ENCODE measurements at places on chromosomes 2 and 18.
A peak's percentile ranks its signal among the peaks of the same experiment; 100 is the strongest.

GRCh38 chr2:60490848-60491247 is 62.6 kb downstream of the BCL11A start:
- no peaks in the 10 kb centered on the region for H3K36me3 ChIP-seq
- H3K27ac ChIP-seq, result no peak overlapping the region
- no peak overlapping the region for H3K4me3 ChIP-seq
- peaks cover 8% of the 10 kb centered on the region for H3K27me3 ChIP-seq

- DNase-seq, result no peak
- H3K27ac ChIP-seq, result no peak overlapping the region
These were observed 23.7 kb downstream of the METTL8 start for GRCh38 chr2:171410101-171410500.

DNA sequence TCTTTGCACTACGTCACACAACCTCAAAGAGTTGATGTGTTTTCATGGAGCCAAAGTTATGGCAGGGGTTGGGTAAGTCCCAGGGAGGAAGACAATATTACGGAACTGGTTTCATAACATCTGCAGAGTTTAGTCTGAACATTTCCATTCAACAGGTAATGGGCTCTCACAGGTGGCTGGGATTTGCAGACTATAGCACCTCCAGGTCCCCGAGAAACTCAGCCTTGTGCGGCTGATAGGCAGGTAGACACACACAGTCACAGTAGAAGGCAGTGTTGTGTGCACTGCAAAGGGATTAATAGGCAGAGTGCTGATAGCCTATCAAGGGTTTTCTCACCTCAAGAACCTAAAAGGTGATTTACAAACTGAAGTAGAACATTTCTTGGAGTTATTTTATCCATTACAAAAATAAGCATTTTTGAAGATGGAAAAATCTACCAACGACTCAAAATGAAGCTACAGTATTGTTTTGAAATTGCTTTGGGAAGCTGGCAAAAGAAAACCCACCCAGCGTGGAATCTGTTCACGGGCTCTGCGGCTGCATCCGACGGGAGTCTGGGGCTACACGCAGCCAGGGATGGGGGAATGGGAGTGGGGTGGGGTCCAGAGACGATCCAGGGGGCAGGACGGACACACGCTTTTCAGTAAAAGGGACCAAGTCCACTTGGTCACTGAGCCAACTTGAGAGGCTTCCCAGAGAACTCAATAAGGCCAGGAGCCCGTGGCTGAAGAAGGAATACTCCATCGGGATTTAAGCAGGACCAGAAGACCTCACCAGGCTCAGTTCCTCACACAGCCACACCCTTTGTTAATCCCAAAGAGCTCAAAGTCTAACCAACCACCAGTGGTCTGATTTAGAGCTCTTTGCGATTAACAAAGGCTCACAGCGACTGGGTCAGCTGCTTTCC is 82.9 kb downstream of the CHRNA1 start:
- peak overlapping the region; percentile 78 for H3K27ac ChIP-seq
- H3K4me3 ChIP-seq, result peak overlapping the region; percentile 73
- no peak for DNase-seq
- H3K4me1 ChIP-seq, result peaks cover 48% of the 10 kb centered on the region
- H3K36me3 ChIP-seq, result peaks cover 4% of the 10 kb centered on the region
- no peaks in the 10 kb centered on the region for H3K27me3 ChIP-seq

DNA sequence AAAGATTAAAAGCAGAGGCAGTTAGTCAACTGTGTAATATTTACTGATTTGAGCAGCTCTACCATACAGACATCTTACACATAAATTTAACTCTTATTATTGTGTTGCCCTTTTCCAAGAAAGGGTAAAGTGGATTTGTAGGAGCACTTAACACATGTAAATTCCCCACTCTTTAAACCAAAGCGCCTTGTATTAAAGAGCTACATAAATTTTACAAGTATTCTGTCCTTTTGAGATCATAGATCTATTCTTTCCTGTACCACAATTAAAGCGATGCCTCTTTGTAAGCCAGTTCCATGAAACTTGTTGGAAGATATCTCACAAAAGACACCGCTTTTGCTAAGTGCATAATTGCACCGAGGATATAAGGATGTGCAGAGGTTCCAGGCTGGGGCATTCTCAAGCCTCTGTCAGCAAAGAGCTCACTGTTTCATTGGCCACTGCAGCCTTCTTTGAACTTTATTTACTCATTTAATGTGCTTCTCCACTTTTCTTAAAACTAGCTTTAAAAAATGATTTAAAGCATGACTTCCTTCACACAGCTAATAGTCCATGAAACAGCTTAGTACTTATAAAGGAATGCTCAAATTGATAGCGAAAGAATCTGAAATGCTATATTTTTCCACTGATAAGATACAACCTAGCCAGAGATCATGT is 520.0 kb upstream of the TCF4 start:
- peaks cover 6% of the 10 kb centered on the region for H3K4me1 ChIP-seq
- no peak overlapping the region for H3K27ac ChIP-seq
- no peaks in the 10 kb centered on the region for H3K36me3 ChIP-seq
- no peak overlapping the region for H3K4me3 ChIP-seq

GRCh38 chr2:109193807-109194619 is 65.0 kb downstream of the SH3RF3 start:
- H3K4me3 ChIP-seq, result no peak overlapping the region
- no peaks in the 10 kb centered on the region for H3K4me1 ChIP-seq
- H3K27ac ChIP-seq, result no peak overlapping the region
- no peak for DNase-seq
- H3K36me3 ChIP-seq, result no peaks in the 10 kb centered on the region

- peaks cover 11% of the 10 kb centered on the region for H3K27me3 ChIP-seq
- no peak overlapping the region for H3K4me3 ChIP-seq
- no peaks in the 10 kb centered on the region for H3K36me3 ChIP-seq
- H3K4me1 ChIP-seq, result no peaks in the 10 kb centered on the region
- H3K27ac ChIP-seq, result no peak overlapping the region
These were observed 141.2 kb upstream of the TWIST2 start for GRCh38 chr2:238706673-238707072.

DNA sequence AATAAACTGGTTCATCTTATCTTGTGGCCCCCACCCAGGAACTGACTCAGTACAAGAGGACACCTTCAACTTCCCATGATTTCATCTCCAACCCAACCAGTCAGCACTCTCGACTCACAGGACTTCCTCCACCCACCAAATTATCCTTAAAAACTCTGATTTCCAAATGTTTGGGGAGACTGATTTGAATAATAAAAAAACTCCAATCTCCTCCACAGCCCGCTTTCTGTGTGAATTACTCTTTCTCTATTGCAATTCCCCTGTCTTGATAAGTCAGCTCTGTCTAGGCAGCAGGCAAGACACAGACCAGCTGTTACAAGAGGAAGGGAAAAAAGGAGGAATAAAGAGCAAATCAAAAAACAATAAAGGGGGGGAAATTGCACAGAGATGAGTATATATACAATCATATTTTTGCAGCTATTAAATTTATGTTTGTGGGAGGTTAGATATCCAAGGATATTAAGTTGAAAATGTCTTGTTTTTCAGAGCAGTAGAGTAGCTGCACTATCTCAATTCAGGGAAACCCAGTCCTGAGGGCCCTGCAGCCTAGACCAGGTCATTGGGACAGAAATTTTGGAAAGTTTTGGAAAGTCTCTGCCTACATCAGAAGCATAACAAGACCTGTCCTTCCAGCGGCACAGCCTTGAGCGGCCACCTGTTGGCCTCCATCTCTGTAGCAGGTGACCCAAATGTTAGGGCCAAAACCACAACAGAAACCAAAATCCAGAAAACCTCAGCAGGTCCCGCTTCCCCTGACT is 32.8 kb upstream of the SIGLEC15 start:
- H3K4me3 ChIP-seq, result no peak overlapping the region
- DNase-seq, result no peak
- no peaks in the 10 kb centered on the region for H3K36me3 ChIP-seq
- peaks cover under 1% of the 10 kb centered on the region for H3K27me3 ChIP-seq
- H3K4me1 ChIP-seq, result peaks cover 10% of the 10 kb centered on the region

- H3K4me3 ChIP-seq, result no peak overlapping the region
- H3K36me3 ChIP-seq, result no peaks in the 10 kb centered on the region
- H3K27ac ChIP-seq, result no peak overlapping the region
- no peaks in the 10 kb centered on the region for H3K27me3 ChIP-seq
- no peaks in the 10 kb centered on the region for H3K4me1 ChIP-seq
These were observed 438.2 kb downstream of the EPHA4 start for GRCh38 chr2:221133941-221134340.

DNA sequence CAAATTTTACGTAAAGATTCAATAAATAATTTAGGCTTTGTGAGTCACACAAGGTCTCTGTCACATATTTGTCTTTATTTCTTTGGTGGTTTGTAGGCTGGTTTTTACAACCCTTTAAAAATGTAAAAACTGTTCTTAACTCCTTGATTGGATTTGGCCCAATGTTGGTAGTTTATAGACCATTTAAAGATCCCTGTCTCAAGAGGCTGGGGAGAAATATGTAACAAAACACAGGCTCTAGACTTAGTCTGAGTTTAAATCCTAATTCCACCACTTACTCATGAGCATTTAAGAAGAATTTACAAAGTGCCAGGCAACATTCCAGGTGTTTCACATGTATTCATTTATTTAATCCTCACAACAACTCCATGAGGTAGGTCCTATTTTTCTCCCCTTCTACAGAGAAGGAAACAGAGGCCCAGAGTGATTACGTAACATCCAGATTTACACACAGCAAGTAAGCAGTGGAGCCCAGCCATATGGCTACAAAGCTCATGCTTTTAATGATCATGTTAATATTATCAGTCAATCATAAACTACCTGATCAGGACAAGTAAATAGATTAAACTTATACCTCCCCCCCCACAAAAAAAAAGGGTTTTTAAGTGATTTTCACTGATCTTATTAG is 416.6 kb upstream of the ACVR2A start:
- no peak overlapping the region for H3K4me3 ChIP-seq
- no peak overlapping the region for H3K27ac ChIP-seq
- no peaks in the 10 kb centered on the region for H3K36me3 ChIP-seq
- H3K27me3 ChIP-seq, result no peaks in the 10 kb centered on the region

DNA sequence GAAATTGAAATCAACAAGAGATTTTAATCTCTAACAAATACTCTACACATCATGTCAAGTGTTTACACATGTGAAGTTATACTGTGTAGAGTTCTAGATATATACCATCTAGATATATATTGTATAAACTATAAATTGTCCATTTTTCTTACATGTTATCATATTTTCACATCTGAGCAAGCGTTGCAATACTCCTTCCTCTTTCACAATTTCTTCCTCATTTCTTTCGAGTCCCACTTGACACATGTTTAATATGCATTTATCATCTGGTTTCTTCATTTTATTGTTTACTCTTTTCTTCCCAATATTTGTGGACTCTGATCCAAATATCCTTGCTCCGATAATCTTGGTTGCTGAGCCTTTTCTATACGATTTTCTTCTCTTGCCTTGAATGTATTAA is 50.2 kb downstream of the UNC80 start:
- H3K27me3 ChIP-seq, result no peaks in the 10 kb centered on the region
- DNase-seq, result no peak
- no peaks in the 10 kb centered on the region for H3K36me3 ChIP-seq
- no peak overlapping the region for H3K27ac ChIP-seq
- H3K4me1 ChIP-seq, result no peaks in the 10 kb centered on the region

DNA sequence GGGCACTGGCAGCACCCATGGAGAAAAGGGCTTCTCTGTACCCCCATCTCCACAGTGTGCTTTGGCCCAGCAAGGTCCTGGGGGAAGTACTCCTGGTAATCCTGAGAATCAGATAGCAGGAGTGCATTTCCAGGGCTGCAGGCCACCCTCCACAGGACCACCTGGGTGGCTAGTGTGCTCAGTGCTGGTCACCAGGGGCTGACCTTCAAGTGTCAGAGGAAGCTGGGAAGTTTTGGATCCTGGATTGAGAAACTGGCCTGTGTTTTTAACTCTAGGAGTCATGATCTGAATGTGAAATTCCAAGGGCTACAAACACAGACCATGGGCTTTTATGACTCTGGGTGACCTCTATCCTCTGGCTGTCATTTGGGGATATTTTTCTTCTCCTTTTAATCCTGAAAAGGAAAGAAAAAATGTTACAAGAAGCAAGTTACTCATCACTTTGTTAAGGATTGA is 9.3 kb downstream of the RHOB start:
- H3K4me1 ChIP-seq, result no peaks in the 10 kb centered on the region
- DNase-seq, result no peak
- no peak overlapping the region for H3K27ac ChIP-seq
- no peaks in the 10 kb centered on the region for H3K36me3 ChIP-seq
- no peak overlapping the region for H3K4me3 ChIP-seq
- H3K27me3 ChIP-seq, result peaks cover 30% of the 10 kb centered on the region

DNA sequence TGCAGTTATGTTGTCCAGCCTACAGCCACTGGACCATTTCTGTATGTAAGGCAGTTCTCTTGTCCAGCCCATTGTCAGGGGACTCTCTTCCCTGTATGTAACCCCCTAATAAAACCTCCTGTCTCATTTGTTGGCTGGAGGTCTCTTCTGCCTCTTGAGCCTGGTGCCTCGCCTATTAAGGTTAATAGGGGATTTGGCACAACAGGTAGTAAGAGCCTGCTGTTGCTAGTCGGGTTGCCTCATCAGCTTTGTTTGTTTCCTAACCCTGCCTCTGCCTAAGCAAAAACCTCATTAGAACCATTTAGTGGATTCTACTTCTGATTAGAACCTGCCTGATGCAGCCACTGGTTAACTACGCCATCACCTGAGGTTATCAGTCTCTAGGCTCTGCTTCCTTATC is 62.2 kb upstream of the STPG4 start:
- H3K27me3 ChIP-seq, result no peaks in the 10 kb centered on the region
- H3K27ac ChIP-seq, result no peak overlapping the region
- no peaks in the 10 kb centered on the region for H3K4me1 ChIP-seq

DNA sequence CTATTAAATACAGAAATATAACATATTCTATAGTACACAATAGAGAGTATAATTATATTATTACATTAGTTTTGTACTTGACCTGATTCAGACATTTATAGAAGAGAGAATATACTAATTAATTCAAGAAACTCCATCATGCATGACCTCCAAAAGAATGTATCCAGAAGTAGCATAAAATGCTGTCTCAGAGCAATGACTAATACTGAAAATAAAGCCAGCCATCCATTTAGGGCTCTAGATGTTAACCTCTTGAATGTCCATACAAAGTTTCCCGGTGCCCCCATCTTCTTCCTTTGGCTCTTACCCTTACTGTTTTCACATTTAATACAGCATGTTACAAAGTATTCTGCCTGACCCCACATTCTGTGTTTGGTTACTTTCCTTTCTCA is 102.0 kb downstream of the ARHGAP15 start:
- no peak overlapping the region for H3K4me3 ChIP-seq
- DNase-seq, result no peak
- peaks cover 57% of the 10 kb centered on the region for H3K36me3 ChIP-seq
- no peaks in the 10 kb centered on the region for H3K27me3 ChIP-seq
